Breast epithelium (tissue), 4 donors: ENCODE measurements at places on chromosomes 5 and 9. TPM values are rescaled to one million over a fixed set of nuclear protein-coding genes. Genes with fewer than 3 reads are reported as not detected.

DNA sequence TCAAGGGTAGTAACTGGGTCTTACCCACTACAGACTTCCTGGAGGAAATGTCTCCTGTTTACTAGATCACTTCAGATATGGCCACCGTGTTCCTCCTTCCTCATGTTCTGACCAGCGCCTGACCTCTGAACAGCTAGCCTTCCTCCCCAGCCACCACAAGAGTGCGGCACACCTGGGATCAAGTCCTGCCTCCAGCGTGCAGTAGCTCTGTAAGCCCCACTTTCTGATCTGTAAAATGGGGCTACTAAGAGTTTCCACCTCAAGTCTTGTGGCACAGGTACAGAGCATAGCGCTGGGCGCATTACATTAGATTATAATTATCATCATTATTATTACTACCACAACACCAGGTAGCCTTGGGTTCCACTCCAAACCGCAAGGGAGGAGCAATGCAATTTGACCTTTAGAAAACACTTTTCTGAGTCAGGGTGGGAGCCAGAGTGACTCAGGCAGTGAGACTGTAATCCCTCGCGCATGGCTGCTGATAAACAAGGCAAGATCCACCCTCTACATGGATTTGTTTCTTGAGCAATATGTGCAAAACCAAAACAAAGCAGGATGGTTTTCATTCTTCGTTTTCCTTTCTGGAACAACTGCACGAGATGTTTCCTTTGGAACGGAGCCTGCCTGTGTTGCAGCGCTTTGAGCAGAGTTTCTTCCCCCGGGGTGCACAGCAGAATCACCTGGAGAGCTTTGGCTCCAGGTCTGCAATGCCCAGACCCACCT, 65.0 kb upstream of the ANGPTL2 start:
- DNase-seq = no peak

DNA sequence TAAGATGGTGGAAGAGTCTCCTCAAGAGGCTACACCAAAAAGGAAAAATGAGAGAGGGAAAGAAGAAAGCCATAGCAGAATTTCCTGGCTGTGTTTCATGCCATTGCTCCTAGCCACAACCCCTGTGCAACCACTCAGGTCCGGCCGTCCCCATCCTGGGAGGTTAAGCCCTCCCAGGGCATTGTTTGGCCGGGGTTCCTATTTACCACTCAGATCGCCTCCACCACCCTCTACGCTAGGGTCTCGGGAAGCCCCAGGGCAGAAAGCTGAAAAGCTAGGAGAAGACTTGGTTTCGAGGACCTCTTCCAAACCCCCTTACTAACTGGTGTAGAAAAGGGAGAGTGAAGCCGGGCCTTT, 715 bp downstream of the RC3H2 start:
- no peak for DNase-seq

AHRR gene
- total RNA-seq = 0.88 TPM

GMCL2 gene
- total RNA-seq = not detected

DNA sequence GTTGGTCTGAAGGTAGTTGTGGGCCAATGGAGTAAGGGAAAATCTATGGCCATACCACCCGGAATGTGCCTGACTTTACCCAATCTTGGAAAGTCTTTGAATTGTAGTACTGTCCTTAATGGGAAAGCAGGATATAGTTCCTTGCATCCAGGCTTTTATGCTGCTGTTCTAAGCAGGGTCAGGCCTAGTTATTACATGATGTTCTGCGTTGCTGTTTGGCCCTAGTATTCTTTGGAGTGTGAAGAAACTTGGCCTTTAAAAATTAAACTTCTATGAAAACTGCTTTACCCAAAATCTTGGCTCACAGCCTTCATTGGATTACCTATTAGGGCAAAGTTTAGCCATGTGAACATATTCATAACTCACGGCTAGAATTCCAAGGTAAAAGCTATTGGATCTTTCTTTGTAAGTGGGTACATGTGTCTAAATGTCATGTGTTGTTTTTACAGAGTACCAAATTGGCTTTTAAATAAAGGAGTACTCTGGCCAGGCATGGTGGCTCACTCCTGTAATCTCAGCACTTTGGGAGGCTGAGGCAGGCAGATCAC, 211.1 kb downstream of the DTWD2 start:
- no peak for DNase-seq

GRCh38 chr9:113998525-113999255, 79.4 kb downstream of the AMBP start:
- DNase-seq = no peak

TTC23L gene
- total RNA-seq = 2.0 TPM

SLC24A2 gene
- total RNA-seq = not detected

DNA sequence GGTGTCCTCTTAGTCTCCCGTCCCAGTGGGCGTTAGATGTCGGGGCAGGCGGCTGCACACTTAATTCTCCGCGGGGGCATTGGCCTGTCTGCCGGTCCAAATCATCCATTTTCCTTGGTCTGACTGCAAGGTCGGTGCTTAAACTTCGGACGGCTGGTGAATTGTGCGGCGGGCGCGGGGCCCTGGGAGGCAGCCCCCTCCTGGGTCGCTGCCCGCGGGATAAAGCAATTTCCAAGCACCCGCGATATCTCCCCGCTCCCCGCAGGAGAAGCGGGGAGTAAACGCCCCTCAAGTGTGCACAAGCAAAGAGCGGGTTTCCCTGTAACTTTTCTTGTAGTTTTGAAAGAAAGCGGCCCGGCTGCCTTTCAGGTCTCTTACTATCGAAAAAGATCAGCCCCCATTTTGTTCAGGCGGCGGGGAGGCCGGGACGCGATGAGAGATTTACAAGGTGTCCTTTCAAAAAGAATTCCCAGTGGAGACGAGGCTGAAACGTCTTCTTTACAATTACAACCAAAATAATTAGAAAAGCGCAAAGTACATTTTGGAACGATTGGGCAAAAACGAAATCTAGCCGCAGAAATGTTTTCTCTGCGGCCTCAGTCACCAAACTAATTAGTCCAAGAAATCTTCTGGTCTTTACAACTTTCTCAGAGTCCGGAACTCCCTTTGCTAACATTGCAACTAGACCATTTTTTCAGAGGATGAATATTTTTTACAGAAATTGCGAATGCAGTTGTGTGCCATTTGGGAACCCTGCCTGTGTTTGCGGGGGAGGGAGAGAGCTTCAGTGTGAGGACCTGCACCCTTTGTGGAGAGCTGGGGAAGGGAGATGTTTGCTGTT, 1.8 kb downstream of the IRX1 start:
- no peak for DNase-seq

SLC6A18 gene
- total RNA-seq = not detected

DNA sequence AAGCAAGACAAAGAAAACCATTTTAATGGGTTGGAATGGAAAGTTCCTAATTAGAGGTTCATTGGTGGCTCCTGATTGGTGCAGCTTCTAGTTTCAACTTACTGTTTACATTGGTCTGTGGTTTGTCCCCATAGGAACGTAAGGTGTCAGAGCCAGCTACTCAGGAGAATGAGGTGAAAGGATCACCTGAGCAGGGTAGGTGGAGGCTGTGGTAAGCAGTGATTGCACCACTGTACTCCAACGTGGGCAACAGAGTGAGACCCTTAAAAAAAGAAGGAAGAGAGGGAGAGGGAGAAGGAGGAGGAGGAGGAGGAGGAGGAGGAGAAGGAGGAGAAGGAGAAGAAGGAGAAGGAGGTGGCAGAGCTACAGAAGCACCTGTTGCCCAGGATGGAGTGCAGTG, 30.4 kb downstream of the KCNIP1 start:
- no peak for DNase-seq

DNA sequence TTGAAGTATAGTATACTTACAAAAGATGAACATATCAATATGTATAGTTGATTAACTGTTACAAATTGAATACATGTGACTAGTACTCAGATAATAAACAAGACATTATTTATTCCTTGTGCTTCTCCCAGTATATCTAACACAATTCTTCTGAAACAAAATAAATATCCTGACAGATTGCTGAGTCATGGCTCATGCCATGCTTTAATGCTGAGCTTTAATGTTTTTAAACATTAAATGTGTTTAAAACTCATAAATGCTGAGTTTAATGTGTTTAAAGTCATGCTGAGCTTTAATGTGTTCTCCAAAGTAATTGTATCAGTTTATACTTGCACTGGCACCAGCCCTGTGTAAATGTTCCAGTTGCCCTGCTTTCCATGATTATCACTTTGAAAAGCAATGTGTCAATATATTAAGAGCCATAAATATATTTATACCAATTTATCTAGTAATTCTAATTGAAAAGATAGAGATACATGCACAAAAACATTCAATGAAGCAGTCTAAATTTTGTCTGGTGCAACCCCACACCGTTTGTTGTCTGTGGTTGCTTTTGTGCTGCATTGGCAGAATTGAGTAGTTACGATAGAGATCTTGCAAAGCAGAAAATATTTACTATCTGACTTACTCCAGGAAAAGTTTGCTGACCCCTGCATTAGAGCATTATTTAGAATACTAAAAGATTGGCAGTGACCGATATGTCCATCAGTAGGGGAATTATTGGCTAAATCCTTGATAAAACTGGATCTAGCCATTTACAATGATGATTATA, 15.7 kb downstream of the KIAA1958 start:
- DNase-seq = no peak

DNA sequence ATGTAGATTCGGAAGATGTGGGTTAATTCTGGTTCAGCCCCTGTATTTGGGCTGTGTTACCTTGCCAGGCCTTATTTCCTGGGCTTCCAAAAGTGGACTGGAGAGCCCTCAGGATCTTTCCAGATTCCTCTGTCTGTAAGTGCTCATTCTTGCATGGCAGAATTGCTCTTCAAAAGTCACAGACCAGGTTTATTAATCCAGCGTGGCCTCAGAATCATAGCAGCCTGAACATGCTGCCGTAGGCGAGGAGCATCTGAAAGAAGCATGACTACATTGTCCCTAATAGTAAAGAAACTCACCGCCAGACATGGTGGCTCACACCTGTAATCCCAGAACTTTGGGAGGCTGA, 307.8 kb downstream of the GADD45G start:
- no peak for DNase-seq
